ENCODE measurements at places on chromosomes 6 and 20.

- peak; percentile 47 for DNase-seq
Observed at GRCh38 chr6:42045538-42046460, 4.5 kb upstream of the TAF8 start.

GRCh38 chr6:84687431-84687830, 77.0 kb downstream of the TBX18 start:
- no peak for DNase-seq

DNA sequence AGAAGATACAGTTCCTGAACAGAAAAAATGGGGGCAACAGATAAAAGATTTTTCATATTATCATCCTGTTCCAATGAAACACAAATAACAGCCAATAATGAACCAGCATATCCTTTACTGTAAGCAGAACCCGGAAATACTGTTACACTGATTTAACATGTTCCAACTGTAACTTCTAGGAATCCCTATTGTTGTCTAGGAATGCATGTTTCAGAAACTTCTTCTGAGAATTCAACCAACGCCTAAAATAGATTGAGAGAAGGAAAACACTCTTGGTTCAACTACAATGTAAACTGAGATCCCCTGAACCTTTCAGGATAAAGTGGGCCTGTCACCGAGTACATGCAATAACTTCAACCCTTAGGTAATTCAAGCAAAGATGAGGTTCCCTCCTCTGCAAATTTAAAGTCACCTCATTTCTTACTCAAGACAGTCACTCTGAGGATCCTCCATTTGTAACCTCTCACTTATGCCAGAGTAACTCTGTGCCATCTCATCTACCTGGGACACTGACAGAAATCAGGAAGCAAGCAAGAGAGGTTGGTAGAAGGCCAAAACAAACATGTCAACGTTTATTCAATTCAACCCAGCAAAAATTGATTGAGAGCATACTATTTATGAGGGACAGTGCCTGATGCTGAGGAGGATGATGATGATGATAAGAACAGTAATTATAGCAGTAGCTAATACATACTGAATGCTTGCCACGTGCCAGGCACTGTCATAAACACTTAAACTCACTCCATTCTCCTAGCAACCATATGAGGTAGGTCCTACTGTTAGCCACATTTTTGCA, 14.1 kb downstream of the UBE3D start:
- DNase-seq: no peak

GRCh38 chr6:26482338-26482737, 17.8 kb upstream of the BTN1A1 start:
- DNase-seq: no peak

DNA sequence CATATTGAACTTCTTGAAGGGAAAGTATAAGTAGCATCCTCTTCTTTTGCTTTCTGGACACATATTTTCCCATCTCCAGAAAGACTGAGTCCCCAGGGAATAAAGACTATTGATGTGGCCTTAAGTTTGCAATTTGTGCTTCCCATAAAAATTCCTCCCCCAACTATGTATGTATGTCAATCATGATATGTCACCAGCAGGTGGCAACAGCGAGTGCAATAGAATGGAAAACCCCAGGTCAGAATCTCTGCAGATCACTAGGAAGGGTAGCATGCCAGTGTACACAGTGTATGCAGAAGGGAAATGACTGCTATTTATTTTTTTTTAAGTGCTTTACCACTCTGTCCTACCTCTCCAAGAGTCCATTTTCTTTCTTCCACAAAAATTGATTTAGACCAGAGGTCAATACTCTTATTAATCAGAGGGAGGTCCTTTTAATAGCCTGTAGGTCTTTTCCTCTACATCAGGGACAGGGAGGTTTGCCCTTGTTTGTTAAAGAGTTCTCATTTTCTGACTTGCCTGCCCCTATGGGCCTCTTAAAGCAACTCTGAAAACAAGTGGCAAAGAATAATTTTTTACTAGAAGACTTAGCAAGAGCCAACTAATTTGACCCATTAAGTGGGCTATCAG, 61.4 kb downstream of the BMP2 start:
- peak; percentile 2 for DNase-seq

- DNase-seq: no peak
Observed at GRCh38 chr6:160239929-160240690, 18.5 kb downstream of the SLC22A2 start.

DNA sequence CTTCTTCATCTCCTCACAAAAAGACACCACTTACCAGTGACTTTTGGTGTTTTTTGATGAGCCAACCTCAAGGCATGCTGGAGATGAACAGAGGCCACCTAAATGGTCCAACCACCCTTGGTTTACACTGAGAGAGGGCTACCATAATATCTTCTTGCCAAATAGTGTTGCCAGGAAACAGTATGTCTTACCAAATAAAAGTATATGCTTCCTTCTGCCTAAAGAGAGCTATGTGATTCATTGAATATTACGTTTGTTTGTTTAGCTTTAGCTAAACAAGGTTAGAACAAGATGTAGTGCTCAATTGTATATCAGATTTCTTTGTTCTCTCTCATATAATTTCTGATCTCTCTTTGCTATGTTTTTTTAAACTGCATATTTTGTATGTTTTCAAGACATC, 40.6 kb upstream of the BMP6 start:
- no peak for DNase-seq

GRCh38 chr6:72642435-72642834, 20.6 kb downstream of the KCNQ5 start:
- DNase-seq: no peak

DNA sequence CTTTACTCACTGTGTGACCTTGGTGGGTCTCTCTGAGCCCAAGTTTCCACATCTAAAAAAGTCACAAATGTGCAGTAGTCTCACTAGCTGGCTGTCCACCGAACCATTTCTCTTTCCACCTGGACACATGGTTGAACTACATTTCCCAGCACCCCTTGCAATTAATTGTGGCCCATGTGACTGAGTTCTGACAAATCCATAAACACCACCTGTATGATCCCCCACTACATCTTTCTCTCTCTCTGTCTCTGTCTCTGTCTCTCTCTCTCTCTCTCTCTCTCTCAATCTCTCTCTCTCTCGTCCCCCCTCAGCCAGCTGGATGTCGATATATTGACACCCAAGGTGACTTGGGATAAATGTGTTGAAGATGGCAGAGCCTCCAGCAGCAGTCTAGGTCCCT, 42.8 kb downstream of the SNHG17 start:
- no peak for DNase-seq

GRCh38 chr20:46985671-46986070, 91.0 kb downstream of the EYA2 start:
- no peak for DNase-seq

DNA sequence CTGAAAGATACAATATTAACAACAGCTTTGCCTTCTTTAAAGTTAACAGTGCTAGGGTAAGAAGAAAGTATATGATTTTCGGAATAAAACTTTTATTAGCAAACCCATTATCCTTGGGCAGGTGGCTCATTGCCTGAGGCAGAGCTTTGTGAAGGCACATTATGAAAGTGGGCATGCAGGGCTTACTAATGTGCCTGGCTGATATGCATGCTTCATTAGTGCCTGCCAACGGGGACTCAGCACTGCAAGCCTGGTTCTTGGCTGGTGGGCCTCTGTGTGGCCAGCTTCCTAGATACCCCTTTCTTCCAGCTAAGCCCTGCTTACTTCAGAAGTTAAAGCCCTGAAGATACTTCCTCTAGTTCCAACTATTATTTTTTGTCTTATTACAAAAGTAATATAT, 481.6 kb downstream of the ADGRB3 start:
- DNase-seq: no peak

DNA sequence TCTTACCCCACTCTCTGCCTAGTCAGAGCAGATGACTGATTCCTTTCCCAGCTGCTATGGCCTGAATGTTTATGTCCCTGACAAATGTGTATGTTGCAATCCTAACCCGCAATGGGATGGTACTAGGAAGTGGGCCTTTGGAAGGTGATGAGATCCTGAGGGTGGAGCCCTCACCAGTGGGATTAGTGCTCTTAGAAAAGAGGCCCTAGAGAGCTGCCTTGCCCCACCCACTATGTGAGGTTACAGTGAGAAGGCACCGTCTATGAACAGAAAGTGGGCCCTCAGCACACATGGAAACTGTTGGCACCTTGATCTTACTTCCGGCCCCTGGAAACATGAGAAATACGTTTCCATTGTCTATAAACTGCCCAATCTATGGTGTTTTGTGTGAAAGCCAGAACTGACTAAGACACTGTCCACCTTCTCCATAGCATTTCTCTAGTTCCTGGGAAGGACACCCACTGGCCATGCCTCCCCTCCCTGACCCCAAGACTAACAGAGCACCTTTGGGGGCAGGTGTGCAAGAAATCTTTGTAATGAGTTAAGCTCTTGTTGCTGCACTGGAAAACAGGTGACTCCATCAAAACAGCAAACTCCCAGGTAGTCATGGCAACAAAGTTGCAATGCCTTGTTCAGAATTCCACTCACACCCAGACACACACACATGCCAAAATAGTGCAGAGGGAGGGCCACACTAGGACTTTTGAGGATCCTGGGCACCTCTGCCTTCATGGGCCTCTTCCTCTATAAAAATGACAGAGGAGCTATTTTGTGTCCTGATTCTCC, 16.2 kb downstream of the GABRR2 start:
- DNase-seq: no peak

DNA sequence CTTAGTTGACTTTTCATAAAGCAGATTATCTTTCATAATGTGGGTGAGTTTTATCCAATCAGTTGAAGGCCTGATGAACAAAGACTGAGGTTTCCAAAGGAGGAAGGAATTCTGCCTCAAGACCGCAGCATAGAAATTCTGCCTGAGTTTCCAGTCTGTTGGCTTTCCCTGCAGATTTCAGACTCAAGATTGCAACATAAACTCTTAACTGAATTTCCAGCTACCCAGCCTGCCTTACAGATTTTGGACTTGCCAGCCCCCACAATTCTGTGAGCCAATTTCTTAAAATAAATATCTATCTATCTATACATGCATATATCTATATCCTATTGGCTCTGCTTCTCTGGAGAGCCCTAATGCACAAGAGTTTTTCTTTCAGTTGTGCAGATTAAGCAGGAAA, 57.3 kb upstream of the SMLR1 start:
- DNase-seq: no peak

DNA sequence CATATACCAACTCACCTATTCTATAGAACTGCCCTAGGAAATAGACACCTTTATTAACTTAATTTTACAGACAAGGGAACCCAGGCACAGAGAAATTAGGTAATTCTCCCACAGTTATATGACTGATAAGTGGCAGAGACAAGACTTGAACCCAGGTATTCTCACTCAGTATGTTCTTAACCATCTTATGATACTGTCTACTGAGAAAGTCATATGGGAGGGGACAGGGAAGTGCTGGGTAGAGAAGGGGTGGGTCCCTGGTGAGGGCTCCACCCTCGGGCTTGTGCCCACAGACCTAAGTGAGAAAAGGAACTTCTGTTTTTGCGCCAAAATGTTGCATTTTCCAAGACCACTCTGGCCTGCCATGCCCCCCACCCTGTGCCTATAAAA, 123.5 kb downstream of the RNF144B start:
- no peak for DNase-seq

- no peak for DNase-seq
Observed at GRCh38 chr6:139508576-139508975, 134.1 kb upstream of the CITED2 start.

- DNase-seq: no peak
Observed at GRCh38 chr20:20737158-20737557, 24.7 kb upstream of the RALGAPA2 start.

- no peak for DNase-seq
Observed at GRCh38 chr6:39303425-39304153, 10.6 kb downstream of the KCNK17 start.

GRCh38 chr6:37947468-37947867, 127.9 kb downstream of the ZFAND3 start:
- no peak for DNase-seq

- no peak for DNase-seq
Observed at GRCh38 chr6:3538536-3538935, 81.7 kb upstream of the SLC22A23 start.

DNA sequence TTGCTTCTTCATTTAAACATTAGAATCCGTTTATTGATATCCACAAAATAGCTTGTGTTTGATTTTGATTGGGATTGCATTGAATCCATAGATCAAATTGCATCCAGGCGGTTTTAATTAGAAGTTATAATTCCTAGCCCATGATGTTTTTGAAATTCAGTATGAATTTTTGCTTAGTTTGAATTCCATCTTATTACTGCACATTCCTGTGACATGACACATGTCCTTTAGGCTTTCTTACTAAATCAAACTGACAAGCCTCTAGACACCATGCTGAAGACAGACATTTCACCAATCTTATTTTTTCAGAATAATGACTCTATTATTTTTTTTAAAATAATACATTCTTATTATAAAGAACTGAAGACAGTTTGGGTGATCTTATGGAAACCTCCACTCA, 21.4 kb upstream of the PI16 start:
- no peak for DNase-seq

- no peak for DNase-seq
Observed at GRCh38 chr20:21681234-21681921, 24.1 kb upstream of the PAX1 start.

DNA sequence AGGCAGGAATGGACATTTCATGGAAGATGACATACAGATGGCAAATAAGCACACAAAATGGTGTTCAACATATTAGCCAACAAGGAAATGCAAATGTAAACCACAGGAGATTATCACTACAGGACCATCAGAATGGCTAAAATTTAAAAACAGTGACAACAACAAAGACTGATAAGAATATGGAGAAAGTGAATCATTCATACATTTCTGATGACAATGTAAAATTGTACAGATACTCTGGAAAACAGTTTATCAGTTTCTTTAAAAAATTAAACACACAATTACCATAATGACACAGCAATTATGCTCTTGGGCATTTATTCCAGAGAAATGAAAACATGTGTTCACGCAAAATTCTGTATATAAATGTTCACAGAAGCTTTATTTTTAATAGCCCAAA, 105.8 kb upstream of the RUNX2 start:
- no peak for DNase-seq

GRCh38 chr6:7411328-7411727, 21.7 kb downstream of the RIOK1 start:
- no peak for DNase-seq

DNA sequence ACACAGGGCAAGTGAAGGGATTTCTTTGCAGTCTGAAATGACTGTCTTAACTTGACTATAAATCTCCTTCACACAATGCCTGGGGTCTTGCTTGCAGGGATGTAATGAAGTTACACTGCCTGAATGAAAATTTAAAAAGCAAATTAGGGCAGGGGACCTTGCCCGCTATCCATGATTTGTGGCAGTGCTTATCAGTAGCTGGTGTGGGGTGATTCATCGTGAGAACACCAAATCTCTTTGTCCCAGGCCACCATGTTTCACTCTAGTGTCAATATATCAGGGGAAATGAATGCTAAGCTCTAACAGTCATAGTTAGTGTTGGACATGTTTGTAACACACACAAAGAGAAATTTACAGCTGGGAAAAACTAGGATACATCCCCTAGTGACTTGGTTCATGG, 713.7 kb upstream of the EPHA7 start:
- DNase-seq: no peak

GRCh38 chr6:1662534-1662933, 52.8 kb downstream of the FOXC1 start:
- no peak for DNase-seq

- DNase-seq: no peak
Observed at GRCh38 chr6:168715643-168716481, 274.9 kb downstream of the SMOC2 start.
